CD4-positive, CD25-positive, alpha-beta regulatory T cell (primary cell): ENCODE measurements at places on chromosomes 7 and 10.
A peak's percentile ranks its signal among the peaks of the same experiment; 100 is the strongest.

DNA sequence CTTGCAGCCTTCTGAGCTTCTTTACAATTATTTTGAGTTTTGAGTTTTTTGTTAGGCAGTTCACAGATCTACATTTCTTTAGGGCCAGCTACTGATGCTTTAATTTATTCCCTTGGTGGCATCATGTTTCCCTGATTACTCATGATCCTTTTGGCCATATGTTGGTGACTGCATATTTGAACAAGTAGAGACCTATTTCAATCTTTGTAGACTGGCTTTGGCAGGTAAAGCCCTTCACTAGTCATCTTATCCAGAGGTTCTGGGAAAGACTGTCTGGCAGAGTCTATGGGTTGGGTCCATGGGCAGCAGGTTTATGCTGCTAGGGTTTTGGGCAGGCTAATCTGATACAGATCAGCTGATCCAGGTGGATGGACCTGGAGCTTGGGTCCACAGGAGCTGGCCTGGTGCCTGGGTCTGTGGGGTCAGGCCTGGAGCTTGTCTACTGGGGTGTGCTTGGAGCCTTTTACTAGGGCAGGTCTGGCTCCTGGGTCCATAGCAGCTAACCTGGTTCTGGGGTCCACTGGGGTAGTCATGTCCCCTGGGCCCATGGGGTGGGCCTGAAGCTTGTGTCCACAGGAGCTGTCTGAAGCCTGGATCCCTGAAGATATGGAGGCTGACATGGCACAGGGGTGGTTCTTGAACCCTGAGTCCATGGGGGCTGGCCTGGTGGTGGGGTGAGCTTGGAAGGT is 72.7 kb downstream of the GPR85 start:
- H3K4me3 ChIP-seq, result no peak overlapping the region
- H3K27me3 ChIP-seq, result no peaks in the 10 kb centered on the region
- no peak overlapping the region for H3K27ac ChIP-seq
- H3K36me3 ChIP-seq, result no peaks in the 10 kb centered on the region
- DNase-seq, result no peak

- H3K4me1 ChIP-seq, result no peaks in the 10 kb centered on the region
- DNase-seq, result no peak
- no peak overlapping the region for H3K27ac ChIP-seq
- no peaks in the 10 kb centered on the region for H3K36me3 ChIP-seq
- no peak overlapping the region for H3K4me3 ChIP-seq
- peaks cover 9% of the 10 kb centered on the region for H3K27me3 ChIP-seq
Measured at GRCh38 chr10:62885684-62886461, 69.7 kb upstream of the EGR2 start.

DNA sequence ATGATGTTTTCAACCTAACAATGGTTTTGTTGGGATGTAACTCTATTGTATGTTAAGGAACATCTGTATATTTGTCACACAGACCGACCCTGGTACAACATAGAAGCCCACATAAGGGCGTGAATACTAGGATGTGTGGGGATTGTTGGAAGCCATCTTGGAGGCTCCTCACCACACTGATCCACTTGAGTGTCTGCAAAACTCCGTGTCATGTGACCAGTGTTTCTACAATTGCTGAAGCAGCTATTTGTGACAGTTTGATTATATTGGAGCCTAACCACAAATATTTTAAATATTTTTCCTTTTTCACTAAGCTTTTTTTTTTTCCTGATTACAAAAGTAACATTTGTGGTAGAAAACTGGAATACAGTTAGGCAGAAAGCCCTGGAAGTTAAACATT is 27.9 kb downstream of the RALA start:
- no peak for DNase-seq
- no peaks in the 10 kb centered on the region for H3K27me3 ChIP-seq
- H3K4me3 ChIP-seq, result no peak overlapping the region
- H3K36me3 ChIP-seq, result no peaks in the 10 kb centered on the region
- no peak overlapping the region for H3K27ac ChIP-seq
- no peaks in the 10 kb centered on the region for H3K4me1 ChIP-seq

GRCh38 chr7:46569133-46569465 is 648.0 kb upstream of the IGFBP3 start:
- no peak overlapping the region for H3K4me3 ChIP-seq
- H3K4me1 ChIP-seq, result no peaks in the 10 kb centered on the region
- no peaks in the 10 kb centered on the region for H3K27me3 ChIP-seq

DNA sequence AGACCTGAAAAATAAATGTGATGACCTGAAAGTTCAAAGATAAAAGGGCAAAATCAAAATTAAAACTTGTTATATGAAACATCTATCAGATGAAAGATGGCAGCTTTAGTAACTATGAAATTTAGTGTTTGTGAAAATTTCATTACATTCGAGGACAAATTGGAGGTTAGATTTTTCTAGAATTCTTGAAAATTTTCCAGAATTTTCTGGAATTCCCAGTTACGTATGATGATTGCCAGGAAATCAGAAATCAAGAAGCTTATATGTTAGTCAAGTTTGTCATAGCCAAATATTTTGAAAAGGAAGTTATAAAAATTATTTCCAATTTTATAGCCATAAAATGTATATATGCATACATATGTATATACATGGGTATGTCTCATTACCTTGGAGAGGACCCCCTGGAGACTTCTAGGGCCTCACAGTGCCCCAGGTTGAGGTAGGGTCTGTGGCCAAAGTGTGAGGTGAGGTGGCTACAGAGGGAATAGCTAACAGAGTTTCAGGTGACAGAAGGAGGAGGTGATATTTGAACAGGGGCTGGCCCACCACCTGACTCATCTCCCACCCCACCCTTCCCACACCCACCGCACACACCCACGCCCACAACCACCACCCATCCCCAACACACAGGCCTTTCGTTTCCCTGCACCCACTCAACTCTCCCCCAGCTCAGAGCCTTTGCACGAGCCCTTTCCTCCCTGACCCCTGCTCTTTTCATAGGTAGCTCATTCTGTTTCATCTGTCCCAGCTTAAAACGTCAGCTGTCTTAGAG is 21.5 kb downstream of the C10orf105 start:
- DNase-seq, result peak; percentile 64
- H3K27me3 ChIP-seq, result no peaks in the 10 kb centered on the region

DNA sequence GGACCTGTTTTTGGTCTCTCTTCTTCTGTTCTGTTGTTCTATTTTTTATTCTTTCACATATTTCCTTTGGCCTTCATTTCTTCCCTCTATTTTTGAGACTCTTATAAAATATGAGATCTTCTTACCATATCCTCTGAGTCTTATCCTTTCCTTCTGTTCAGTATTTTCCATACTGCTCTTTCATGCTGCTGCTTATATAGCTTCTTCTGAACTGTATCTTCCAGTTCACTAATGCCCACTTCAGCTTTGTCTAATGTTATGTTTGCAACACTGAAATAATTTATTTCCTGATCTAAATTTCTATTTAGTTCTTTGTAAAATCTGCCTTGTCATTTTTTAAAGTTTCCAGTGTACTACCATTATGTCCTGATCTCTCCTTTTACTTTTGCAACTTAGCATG is 12.8 kb downstream of the TMEM168 start:
- H3K4me1 ChIP-seq, result no peaks in the 10 kb centered on the region
- H3K27me3 ChIP-seq, result no peaks in the 10 kb centered on the region
- H3K36me3 ChIP-seq, result peaks cover 14% of the 10 kb centered on the region
- H3K4me3 ChIP-seq, result no peak overlapping the region

DNA sequence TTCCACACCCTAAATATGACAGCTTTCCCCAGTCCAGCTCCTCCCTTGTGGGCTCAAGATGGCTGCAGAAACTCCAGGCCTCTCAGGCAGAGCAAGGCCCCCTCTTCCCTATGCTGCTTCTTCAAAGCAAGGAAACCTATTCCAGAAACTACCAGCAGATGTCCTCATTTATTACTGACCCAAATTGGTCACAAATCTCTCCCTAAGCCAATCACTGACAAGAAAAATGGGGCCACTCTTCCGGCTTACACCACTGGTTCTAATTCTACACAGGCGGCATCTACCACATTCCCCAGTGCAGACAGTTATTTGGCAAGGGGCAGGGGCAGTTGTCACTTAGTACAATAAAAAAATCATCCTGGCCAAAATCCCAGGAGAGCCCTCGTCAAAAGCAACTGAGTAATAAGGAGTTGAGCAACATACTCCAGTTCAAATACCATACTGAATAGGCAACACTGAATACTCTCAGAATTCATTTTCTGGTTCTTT is 150.4 kb downstream of the SFMBT2 start:
- H3K27ac ChIP-seq, result no peak overlapping the region
- H3K4me3 ChIP-seq, result no peak overlapping the region
- H3K4me1 ChIP-seq, result peaks cover 18% of the 10 kb centered on the region
- H3K36me3 ChIP-seq, result no peaks in the 10 kb centered on the region
